Immature natural killer cell (primary cell): ENCODE measurements at places on chromosomes 3 and 15. TPM values are rescaled to one million over a fixed set of nuclear protein-coding genes. Genes with fewer than 3 reads are reported as not detected.
A peak's percentile ranks its signal among the peaks of the same experiment; 100 is the strongest.

- no peaks in the 10 kb centered on the region for H3K4me1 ChIP-seq
- no peak overlapping the region for H3K4me3 ChIP-seq
- no peak overlapping the region for H3K27ac ChIP-seq
- peaks cover 3% of the 10 kb centered on the region for H3K27me3 ChIP-seq
Observed at GRCh38 chr3:49620728-49621127, 53.4 kb upstream of the APEH start.

Gene OSBPL10
- not detected for polyA plus RNA-seq

DNA sequence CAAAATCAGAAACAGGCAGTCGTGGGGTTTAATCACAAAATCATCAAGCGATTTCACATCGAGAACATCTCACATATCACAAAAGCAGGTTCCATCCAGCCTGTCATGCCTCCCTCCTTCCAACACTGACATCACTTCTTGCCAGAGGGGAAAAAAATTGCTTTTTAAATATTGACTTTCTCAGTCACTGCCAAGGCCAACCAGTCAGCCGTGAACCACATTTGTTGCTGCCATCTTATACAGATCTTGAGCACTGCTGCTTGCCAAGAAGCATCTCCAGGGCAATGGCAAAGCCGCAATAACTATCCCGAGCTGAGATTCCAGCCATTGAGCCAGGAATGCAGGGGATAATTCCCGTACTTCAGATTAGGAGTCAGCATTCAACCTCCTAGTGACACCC lies 174.6 kb downstream of the ANXA2 start:
- no peak for DNase-seq
- H3K27ac ChIP-seq = no peak overlapping the region
- no peaks in the 10 kb centered on the region for H3K36me3 ChIP-seq
- H3K4me3 ChIP-seq = no peak overlapping the region
- peaks cover 10% of the 10 kb centered on the region for H3K27me3 ChIP-seq

- peak overlapping the region; percentile 38 for H3K4me3 ChIP-seq
- no peaks in the 10 kb centered on the region for H3K36me3 ChIP-seq
- no peaks in the 10 kb centered on the region for H3K27me3 ChIP-seq
- H3K27ac ChIP-seq = no peak overlapping the region
Observed at GRCh38 chr3:31213869-31214486, 318.7 kb upstream of the STT3B start.

Gene ACKR2
- polyA plus RNA-seq = 0.18 TPM

DNA sequence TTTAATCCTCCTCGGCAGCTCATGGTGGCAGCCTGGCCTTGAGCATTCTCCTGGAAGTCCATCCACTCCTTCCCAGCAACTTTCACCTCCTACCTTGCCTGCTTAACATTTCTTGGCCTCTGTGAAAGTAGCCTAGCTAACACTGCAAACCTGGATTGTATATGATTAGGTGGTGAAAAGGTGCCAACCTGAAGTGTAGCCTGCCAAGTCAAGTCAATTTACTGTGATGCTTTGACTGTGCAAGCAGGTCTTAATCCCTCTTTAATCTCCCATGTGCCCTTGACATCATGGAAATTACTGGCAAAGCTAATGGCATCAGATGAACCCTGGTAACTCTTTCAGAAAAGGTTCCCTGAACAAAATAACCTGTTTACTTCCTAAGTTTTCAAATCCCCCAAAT lies 169.7 kb upstream of the NR2F2 start:
- DNase-seq = no peak
- H3K27ac ChIP-seq = no peak overlapping the region
- H3K4me3 ChIP-seq = no peak overlapping the region
- no peaks in the 10 kb centered on the region for H3K4me1 ChIP-seq

GRCh38 chr15:31049682-31050615 lies 51.6 kb downstream of the TRPM1 start:
- H3K36me3 ChIP-seq = peaks cover 3% of the 10 kb centered on the region
- peak overlapping the region; percentile 63 for H3K4me3 ChIP-seq
- peaks cover 28% of the 10 kb centered on the region for H3K4me1 ChIP-seq
- H3K27ac ChIP-seq = peak overlapping the region; percentile 25

DNA sequence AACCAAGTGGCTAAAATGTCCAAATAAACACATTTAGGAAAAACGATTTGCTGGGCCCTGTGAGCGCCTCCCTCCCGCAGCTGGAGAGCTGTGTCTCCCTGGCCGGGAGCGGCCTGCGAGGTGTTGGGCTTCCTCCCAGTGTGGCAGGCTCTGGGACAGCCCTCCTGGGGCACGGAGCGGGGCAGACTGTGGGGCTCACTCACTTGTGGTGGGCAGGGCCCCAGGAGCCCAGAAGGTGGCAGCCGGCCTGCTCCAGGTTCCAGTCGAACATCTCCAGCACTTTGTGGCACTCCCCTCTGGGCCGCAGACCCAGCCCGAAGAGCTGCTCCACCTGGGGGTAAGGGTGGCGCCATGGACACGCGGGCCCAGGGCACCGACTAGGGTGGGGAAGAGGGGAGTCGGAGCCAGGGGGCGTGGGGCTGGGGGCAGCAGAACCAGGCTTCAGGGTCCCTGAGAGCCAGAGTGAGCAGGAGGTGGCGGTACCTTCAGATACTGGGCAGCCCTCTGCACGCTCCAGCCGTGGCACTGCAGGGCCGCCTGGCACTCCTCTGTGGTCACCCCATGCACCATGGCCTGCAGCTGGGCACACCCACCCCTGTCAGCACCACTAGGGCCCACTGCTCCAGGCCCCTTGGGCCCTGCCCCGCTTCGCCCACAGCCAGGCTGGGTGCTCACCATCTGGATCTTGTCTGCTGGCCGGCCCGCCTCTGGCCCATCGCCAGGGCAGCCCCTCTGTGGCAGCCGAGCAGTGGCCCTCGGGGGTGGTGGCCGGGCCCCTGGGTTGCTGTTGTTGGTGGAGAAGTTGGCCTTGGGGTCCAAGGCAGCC lies 41.5 kb downstream of the TNK2 start:
- peaks cover 7% of the 10 kb centered on the region for H3K36me3 ChIP-seq
- no peak overlapping the region for H3K27ac ChIP-seq

DNA sequence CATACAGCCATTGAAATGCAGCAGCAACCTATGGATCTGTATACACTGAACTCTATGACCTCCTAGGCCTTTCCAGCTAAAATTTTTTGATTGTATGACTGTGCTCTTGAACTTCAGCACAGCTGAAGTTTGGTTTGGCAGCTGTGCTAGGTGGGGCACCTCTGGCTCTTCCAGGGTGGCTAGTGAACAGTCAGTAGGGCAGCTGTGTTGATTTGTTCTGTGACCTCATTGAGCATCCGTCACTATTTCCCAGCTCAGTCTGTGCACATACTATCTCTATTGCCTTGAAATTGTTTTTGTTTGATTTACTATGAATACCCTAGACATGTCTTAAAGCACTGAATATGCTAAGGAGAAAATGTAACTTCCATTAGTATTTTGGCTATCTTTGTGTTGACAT lies 363.2 kb upstream of the NAALADL2 start:
- no peaks in the 10 kb centered on the region for H3K36me3 ChIP-seq
- DNase-seq = no peak
- H3K4me1 ChIP-seq = no peaks in the 10 kb centered on the region
- no peaks in the 10 kb centered on the region for H3K27me3 ChIP-seq
- no peak overlapping the region for H3K4me3 ChIP-seq

Gene MUC20
- polyA plus RNA-seq = not detected

Gene FNDC3B
- polyA plus RNA-seq = 19.7 TPM

Gene ARNT2
- not detected for polyA plus RNA-seq

DNA sequence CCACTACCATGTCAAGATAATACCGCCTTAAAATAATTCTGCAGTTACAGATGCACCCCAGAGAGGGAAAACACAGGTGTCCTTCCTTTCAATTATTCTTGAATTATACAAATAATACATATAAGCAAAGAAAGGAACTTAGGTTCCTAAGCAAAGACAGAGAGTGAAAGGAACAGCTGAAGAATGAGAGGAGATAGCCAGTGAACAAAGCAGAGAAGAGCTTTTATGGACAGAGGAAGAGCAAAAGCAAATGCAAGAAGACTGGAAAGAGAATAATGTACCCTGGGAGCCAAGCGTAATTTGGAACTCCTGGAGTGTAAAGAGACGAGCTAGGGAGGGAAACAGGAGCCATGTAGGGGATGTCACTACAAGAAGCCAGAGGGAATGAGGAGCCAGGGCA lies 21.7 kb downstream of the GPR176 start:
- H3K36me3 ChIP-seq = peaks cover 5% of the 10 kb centered on the region
- no peak overlapping the region for H3K27ac ChIP-seq
- H3K4me3 ChIP-seq = no peak overlapping the region
- H3K27me3 ChIP-seq = peaks cover 11% of the 10 kb centered on the region
- H3K4me1 ChIP-seq = no peaks in the 10 kb centered on the region
- no peak for DNase-seq

- H3K36me3 ChIP-seq = no peaks in the 10 kb centered on the region
- DNase-seq = no peak
- no peak overlapping the region for H3K4me3 ChIP-seq
- no peak overlapping the region for H3K27ac ChIP-seq
- no peaks in the 10 kb centered on the region for H3K4me1 ChIP-seq
Observed at GRCh38 chr3:195086885-195087284, 184.1 kb downstream of the XXYLT1 start.

- H3K4me3 ChIP-seq = no peak overlapping the region
- H3K27ac ChIP-seq = no peak overlapping the region
- H3K27me3 ChIP-seq = no peaks in the 10 kb centered on the region
- peaks cover 10% of the 10 kb centered on the region for H3K36me3 ChIP-seq
- no peak for DNase-seq
Observed at GRCh38 chr3:180973543-180973942, 16.0 kb downstream of the DNAJC19 start.

DNA sequence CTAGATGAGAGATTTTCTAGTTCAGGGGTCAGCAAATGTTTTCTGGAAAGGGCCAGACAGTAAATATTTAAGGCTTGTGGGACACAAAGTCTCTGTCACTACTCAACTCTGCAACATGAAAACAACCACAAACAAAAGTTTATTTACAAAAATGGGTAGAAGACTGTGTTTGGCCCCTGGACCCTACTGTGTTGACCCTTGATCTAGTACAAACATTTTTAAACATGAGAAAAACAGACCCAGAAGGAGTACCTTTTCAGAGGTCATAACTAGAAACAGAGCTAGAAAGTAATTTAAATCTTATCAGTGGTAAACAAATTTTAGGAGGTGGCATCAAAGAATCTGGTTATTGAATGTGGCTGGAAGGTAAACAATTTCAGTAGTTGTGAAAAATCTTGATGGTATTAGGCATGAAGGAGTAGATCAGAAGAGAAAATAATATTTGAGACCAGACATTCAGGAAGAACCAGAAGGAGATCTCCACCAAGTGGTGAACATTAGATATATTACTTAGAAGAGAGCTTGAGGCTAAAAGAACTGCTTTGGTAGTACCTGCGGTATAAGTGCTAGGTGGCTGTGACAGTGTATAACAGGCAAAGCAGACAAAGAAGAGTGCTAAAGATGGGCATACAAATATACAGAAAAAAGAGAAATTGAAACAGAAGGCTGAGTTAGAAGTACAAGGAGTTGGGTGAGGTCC lies 101.7 kb downstream of the NR1I2 start:
- peaks cover 33% of the 10 kb centered on the region for H3K36me3 ChIP-seq
- peaks cover 42% of the 10 kb centered on the region for H3K4me1 ChIP-seq
- H3K27me3 ChIP-seq = no peaks in the 10 kb centered on the region
- H3K4me3 ChIP-seq = no peak overlapping the region
- no peak overlapping the region for H3K27ac ChIP-seq
- no peak for DNase-seq

Gene ICE2
- polyA plus RNA-seq = 40.7 TPM

GRCh38 chr3:11570789-11571495 lies 72.8 kb downstream of the VGLL4 start:
- peaks cover 62% of the 10 kb centered on the region for H3K4me1 ChIP-seq
- no peak overlapping the region for H3K4me3 ChIP-seq
- H3K27ac ChIP-seq = peak overlapping the region; percentile 84
- H3K27me3 ChIP-seq = peaks cover 6% of the 10 kb centered on the region
- no peaks in the 10 kb centered on the region for H3K36me3 ChIP-seq

GRCh38 chr3:37130448-37130847 lies 43.9 kb downstream of the LRRFIP2 start:
- H3K4me3 ChIP-seq = no peak overlapping the region
- DNase-seq = no peak
- H3K36me3 ChIP-seq = no peaks in the 10 kb centered on the region
- no peak overlapping the region for H3K27ac ChIP-seq
- no peaks in the 10 kb centered on the region for H3K27me3 ChIP-seq

- H3K27ac ChIP-seq = no peak overlapping the region
- DNase-seq = no peak
- H3K4me1 ChIP-seq = no peaks in the 10 kb centered on the region
- peaks cover 2% of the 10 kb centered on the region for H3K27me3 ChIP-seq
- H3K36me3 ChIP-seq = no peaks in the 10 kb centered on the region
Observed at GRCh38 chr3:126113733-126114442, 30.0 kb upstream of the SLC41A3 start.

DNA sequence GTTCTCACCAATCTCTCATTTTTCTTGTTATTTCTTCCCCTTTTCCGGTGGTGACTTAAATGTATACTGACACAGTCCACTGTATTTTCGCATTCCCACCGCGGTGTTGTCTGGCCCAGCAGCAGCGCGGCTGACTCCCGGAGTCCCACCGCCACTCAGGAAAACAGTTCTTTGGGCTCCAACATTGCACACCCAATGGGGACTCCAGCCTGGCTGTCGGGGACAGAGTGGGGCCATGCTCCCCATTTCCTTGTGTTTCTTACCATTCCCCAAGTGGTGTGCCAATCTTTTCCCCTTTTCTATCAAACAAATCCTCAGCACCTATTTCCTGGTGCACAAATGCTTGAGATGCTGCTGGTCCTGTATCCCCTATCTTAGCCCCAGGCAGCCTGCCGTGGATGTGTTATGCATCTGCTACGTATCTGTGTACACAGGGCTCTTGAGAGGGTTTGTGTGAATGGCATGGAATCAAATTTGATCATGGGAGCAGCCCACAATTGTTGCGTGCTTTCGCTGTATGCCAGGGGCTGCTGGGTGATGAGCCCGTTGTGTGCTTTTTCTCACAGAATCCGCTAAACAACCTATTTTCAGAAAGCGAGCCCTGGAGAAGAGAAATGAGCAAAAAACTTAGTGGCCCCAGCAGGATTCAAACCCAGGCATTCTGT lies 219.1 kb upstream of the RGMA start:
- peaks cover 4% of the 10 kb centered on the region for H3K27me3 ChIP-seq
- no peak for DNase-seq
- no peaks in the 10 kb centered on the region for H3K4me1 ChIP-seq
- no peaks in the 10 kb centered on the region for H3K36me3 ChIP-seq
- H3K27ac ChIP-seq = no peak overlapping the region

DNA sequence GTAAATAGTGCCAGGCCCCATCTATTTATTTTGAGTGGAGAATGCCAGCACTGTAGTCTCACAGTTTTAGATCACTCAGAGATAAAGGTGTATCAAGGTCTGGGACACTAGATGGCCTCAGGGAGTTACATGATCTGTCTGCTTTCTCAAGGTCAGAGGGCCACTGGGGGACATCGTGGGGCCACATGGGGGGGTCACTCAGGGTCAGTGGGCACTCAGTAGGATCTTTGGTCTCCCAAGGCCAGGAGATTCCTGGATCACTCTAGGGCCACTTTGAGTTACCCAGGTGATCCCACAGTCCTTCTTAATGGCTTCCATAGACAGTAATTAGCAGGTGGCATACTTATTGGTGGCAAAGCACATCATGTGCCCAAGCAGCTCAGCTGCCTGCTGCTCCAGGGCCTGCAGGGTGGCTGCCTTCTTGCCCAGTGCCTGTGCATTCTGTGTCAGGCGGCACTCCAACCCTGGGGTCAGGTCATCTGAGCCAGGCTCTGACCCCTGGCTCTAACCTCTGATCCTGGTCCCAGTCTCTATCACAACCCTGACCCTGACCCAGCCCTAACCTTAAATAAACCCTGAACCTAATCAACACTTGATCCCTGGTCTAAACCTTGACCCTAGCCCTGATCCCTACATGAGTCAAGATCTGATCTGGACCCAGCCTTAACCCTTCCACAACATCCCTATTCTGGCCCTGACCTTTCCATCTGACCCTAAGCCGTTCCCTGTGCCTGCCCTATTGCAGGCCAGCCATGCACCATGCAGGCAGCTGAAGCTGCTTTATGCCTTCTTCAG lies 1.8 kb upstream of the LAMB2 start:
- DNase-seq = no peak
- no peak overlapping the region for H3K4me3 ChIP-seq
- no peaks in the 10 kb centered on the region for H3K4me1 ChIP-seq
- peaks cover 4% of the 10 kb centered on the region for H3K27me3 ChIP-seq
